ENCODE measurements at places on chromosomes 6 and 20. TPM values are rescaled to one million over a fixed set of nuclear protein-coding genes. Genes with fewer than 3 reads are reported as not detected.

- DNase-seq, result no peak
Observed at GRCh38 chr6:130838250-130838860, 11.1 kb downstream of the SMLR1 start.

The COL21A1 gene
- 3.1 TPM for total RNA-seq

DNA sequence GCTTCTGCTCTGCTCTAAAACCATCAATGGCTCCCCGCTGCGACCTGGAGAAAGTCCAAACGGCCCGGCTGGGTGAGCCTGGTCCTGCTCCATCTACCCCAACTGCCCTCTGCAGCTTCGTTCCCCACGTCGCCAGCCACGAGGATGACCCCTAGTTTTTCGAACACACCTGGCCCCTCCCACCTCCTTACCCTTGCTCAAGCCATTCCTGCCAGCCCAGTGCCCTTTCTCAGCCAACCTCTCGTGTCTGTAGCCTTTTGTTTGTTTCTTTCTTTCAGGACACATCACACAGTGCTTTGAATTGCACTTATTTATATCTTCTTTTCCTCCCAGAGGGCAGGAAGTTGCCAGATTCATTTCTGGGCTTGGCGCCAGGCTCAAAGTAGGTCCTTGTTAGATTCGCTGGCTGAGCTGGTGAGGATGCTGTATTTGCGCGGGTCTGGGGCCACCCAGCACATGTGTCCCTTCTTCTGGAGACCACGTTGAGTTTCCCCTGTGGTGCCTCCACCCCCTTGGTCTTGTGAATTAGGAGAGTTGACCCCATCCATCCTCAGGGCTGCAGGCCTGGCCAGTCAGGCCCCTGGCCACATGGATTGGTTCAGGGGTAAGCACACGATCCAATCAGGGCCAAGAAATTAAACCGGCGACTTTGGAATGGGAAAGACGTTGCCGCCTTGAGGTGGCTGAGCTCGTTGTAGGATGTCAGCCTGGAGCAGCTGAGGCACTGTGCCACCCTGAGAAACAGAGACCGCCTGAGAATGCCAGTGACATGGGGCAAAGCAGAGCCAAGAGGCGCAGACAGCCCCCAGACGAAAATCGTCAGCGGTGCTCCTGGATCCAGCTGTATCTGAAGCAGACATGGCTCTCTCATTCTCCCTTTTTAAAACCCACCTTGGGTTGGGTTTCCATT is 156.0 kb downstream of the CEBPB start:
- peak; percentile 43 for DNase-seq

GRCh38 chr6:2852921-2853322 is 11.3 kb upstream of the SERPINB1 start:
- DNase-seq, result no peak

GRCh38 chr6:164690702-164691500 is 618.5 kb downstream of the C6orf118 start:
- no peak for DNase-seq

- DNase-seq, result no peak
Observed at GRCh38 chr20:24667689-24668383, 198.4 kb downstream of the SYNDIG1 start.

DNA sequence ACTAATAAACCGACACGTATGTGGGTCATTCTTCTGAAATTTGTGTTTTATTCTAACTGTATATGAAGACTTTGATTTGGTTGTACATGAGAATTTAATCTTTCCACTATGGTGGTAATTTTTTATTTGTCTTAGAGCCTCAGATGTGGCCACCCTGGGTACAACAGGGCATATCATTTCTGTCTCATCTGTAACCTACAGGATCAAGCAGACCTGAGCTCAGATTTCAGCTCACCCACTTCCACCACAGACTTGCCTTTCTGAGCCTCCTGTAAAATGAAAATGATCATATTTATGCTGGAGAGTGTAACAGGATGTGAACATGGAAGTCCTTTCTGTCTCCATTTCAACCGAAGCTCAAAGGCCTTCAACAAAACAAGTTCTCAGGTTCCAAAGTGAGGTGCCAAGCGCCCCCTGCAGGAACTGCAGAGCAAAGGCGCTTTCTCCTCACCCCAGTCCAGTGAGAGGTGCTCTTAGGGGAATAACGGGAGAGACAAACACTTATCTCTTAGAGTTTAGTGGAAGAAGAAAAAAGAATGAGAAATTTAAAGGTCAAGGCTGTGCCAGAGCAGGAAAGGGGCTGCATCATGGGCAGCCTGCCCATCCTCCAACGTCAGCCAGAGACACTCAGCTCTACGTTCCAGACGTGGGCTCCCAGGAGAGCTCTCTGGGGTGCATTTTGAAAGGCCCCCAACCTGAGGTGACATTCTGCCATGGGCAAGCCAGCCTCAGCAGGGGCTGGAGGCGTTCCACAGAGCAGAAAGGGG is 23.0 kb upstream of the CD24 start:
- peak; percentile 82 for DNase-seq
